ENCODE measurements at places on chromosomes 2 and 18.

DNA sequence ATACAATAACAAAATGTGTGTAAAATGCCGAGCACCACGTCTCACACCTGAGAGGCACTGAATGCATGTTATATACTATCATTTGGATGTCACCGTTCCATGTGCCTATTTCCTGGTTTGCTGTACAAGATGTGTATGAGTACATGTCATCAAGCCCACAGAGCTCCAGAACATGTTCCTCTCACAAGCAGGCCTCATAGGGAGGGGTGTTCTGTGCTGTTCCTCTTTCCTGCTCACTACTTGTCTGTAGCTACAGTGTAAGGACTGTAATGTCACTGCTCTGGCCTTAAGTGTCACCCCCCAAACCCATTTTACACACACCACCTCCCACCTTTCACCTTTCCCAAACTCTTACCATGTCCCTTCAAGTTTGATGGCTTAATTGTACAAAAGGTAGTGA, 1.8 kb downstream of the AFF3 start:
- no peak for DNase-seq

- no peak for DNase-seq
These were observed 46.4 kb downstream of the STK25 start for GRCh38 chr2:241461693-241462677.

- DNase-seq = no peak
These were observed 242.6 kb upstream of the RAB12 start for GRCh38 chr18:8366656-8367055.

DNA sequence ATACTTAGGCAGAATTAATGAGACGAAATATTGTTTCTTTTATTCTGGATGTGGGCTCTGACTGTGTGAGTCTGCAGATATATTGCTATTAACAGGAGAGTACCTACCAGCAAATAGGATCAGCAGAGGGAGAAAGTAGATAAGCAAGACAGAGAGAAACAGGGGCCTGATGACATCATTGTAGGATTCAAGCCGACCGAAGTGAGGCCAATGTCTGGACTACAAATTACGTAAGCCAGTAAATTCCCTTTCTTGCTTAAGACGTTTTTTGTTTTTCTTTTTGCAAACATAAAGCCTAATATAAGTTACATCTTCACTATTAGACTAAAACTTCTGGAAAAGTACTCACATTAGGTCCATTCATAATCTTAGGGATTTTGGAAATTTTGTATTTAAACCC, 21.4 kb upstream of the PTPRM start:
- DNase-seq = no peak

GRCh38 chr18:45626330-45627203, 11.3 kb downstream of the SLC14A2 start:
- DNase-seq = no peak

- no peak for DNase-seq
These were observed 127.5 kb upstream of the MMADHC start for GRCh38 chr2:149715005-149715592.

- no peak for DNase-seq
These were observed 108.2 kb upstream of the CTDP1 start for GRCh38 chr18:79571211-79572092.

DNA sequence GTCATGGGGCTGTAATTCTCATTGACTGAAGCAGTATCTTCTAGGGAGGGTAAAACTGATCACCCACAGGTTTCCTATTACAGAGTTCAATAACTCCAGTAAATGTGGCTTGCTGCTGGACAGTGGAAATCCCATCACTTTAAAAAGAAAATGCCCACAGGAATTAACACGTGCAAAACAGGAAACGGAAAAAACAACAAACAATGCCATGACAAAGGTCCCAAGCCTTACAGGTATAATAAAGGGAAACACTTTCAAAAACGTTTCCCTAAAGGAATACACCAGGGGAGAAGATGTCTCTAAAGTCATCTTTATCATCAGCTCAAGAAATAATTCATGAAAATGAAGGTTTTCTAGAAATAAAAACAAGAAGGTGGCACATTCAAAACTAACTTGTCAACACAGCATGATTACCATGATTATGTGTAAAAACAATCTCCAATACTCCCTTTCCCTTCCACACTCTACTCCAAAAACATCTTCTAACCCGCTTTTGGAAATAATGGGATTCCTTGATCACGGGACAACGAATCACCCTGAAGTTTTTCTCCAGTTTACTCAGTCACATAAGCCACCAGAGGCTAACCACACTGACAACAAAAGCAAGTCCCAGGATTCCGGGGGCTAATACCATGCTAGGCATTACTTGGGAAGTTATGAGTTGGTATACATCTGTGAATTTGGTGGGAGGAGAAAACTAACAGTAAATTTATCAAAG, 167.9 kb downstream of the TCF4 start:
- no peak for DNase-seq

DNA sequence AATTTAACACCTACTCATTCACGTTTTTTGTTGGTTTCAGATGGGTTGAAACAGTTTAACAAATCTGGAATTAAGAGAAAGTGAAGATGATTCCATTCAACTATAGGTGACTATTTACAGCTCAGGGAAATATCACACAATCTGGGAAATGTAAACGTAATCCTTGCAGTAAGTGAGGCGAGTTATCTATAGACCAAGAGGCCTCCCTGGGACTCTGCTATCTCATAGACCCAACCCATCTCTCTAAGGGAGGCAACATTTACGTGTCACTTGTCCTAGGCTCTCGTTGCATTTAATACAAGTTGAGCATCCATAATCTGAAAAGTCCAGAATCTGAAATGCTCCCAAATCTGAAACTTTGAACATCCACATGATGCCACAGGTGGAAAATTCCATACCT, 2.0 kb upstream of the MOB4 start:
- no peak for DNase-seq

- DNase-seq = peak; percentile 63
These were observed 27.0 kb upstream of the CASP8 start for GRCh38 chr2:201233192-201233811.

GRCh38 chr2:75309596-75310463, 110.5 kb upstream of the TACR1 start:
- no peak for DNase-seq

GRCh38 chr2:85431570-85432205, 13.2 kb downstream of the SH2D6 start:
- no peak for DNase-seq

DNA sequence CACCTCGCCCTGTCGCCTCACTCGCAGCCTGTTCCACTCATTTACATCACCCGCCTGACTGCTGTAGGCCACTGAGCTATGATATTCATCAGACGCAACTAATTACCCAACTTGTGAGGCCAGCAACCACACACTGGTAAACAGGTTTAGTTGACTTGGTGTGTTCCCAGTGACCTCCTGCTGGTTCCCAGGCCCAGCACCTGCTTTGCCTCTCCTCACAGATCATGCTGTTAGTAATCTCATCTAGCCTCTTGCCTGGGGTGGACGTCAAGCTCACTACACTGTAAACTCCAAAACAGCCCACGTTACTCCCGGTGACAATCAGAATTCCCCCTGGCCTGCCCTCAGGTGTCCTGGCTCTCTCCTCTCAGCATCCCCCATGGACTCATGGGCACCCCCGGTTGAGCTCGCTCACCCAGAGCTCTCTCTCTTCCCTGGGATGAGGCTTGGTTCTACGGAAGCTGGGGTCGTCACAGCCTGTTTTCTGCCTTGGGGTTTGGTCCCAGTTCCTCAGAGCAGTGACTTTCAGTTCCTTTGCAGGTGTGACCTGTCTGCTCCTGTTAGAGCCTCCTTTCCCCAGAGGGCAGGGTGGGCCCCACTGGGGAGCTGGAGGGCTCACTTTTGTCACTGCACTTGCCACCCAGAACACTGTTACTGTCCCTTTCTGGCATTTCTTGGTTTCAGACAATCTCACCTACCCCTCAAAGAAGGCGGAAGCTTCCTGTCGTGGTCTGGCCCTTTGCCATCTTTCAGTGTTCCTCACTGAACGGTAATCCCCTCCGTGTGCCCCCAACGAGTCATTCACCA, 40.3 kb downstream of the INPP5D start:
- peak; percentile 31 for DNase-seq

GRCh38 chr2:20607446-20607845, 43.5 kb downstream of the HS1BP3 start:
- no peak for DNase-seq

GRCh38 chr2:86039963-86040655, 65.6 kb downstream of the POLR1A start:
- no peak for DNase-seq

DNA sequence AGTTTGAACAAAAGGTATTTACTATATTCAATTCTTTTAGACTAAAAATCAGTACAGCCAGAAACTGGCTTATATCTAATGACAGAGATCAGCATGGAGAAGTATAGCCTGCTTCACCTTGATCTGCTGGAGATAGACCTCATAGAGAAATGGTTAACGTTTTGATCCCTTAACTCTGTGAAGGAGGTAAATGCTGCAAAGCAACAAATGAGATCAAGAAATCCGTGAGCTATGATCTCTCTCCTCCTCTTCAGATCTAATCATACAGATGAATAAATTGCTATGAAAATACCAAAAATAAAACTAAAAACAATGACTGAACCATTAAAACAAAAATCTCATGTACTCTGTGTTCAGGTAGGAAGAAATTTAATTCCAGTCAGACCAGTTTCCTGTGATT, 42.8 kb downstream of the KLHL14 start:
- no peak for DNase-seq

DNA sequence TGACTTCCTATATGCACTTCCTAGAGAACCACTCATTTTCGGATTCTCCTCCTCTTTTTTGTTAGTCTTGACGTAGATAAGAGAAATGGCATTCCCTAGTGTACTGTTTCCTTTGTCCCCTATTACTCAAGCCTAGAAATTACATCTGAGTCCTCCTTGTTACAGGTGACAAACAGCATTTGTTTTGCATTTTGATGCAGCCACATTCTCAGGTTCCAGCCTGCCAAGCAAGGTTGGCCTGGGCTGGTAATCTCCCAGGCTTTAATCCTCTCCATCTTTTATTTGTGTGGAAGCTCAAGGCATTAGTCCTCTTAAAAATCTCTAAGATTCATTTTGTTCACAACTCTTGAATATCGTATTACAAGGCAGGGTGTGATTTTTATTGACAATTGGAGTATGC, 318.0 kb upstream of the NRP2 start:
- no peak for DNase-seq

- DNase-seq = no peak
These were observed 29.8 kb downstream of the TSPYL6 start for GRCh38 chr2:54226260-54226659.

GRCh38 chr18:45666520-45666919, 51.2 kb downstream of the SLC14A2 start:
- no peak for DNase-seq

DNA sequence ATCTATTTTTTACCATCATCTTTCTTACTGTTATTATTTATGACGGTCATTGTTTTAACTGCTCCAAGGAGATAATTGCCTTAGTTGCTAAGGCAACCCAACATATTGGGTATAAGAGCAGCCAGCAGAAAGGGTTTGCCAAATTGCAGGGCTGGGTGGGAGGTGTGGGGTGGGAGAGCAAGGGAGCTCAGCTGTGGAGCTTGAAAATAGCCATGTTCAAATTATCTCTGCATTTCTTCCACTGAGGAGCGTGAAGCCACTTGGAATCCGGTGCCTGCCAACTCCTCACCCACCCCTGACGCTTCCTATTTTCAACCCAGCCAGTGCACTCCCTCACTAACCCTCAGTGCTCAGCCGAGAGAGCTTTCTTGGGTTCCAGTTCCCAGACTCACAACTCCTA, 60.8 kb downstream of the SETBP1 start:
- no peak for DNase-seq

- DNase-seq = no peak
These were observed 18.8 kb upstream of the SOX11 start for GRCh38 chr2:5673145-5674025.

DNA sequence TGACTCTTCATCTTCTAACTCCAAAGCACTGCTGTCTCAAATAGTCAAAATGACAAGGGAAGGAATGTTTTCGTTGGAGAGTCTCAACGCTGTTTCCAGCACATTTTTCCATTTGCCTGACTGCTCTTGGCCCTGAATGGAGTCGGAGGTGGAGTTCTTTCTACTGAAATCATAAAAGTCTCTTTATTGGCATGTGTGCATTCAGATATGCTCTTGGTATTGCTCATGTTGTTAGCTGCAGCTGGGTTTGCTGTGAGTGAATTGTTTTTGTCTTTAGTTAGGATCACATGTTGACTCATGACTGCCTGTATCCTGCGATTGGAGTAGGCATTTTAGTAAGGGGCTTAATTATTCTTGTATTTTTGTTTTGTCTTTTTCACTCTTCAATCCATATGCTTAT, 16.8 kb downstream of the TMEM17 start:
- no peak for DNase-seq

GRCh38 chr2:204665207-204665606, 119.9 kb downstream of the PARD3B start:
- no peak for DNase-seq

- DNase-seq = no peak
These were observed 309.0 kb upstream of the CDH2 start for GRCh38 chr18:28485918-28486317.

DNA sequence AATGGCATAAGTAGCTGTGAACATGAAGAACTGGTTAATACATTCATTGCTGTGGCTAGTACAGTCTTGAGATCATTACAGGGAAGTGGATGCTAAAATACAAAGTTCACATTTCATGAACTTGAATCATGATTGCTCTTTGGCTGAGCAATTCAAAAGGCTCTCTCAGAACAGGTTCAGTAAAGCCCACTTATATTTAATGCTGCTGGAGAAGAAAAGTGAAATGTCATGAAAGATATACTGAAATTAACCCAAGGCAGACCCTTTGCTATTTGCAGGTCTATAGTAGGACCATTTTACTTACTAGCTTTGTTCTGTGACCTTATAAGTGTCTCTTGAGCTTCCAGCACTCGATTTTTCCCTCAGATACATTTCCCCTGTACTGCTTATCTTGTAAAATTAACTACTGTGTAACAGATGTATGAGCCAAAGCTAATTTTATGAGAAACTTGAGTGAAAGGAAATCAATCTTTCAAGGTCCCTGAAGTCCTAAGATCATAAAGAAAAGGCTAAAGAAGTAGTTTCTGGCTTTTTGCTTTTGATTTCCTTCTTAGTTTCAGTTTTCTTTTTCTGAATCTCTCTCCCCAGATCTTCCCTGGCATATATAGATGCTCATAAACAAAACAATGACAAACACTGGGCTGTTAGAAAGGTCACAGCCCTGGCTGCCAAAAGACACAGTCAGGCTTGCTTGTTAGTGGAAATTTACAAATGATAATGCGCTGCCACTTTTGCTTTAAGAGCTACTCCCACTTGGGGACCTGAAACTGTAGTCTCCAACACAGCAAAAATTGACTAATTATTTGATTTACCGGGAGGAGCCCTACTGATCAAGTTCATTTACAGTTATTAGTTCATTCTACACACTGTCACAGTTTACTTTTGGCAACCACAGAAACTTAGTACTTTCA, 132.7 kb upstream of the XPO1 start:
- DNase-seq = no peak

- no peak for DNase-seq
These were observed 61.9 kb upstream of the RBMS1 start for GRCh38 chr2:160555420-160556071.

All from activated CD4-positive, CD25-positive, alpha-beta regulatory T cell (primary cell).